ENCODE measurements at places on chromosomes 4 and X. TPM values are rescaled to one million over a fixed set of nuclear protein-coding genes. Genes with fewer than 3 reads are reported as not detected.

The ARMCX5 gene
- total RNA-seq = 14.7 TPM

The MSL3 gene
- total RNA-seq = 106 TPM

The HSFX1 gene
- total RNA-seq = not detected

The TCEAL1 gene
- total RNA-seq = 4.2 TPM

The PRDM8 gene
- 6.0 TPM for total RNA-seq

The ALAS2 gene
- not detected for total RNA-seq

The CFAP47 gene
- not detected for total RNA-seq

The MAGEA8 gene
- total RNA-seq = not detected

The F8A2 gene
- total RNA-seq = not detected

The ASB12 gene
- not detected for total RNA-seq

The UGT2B17 gene
- total RNA-seq = not detected

The RAB39B gene
- total RNA-seq = 3.6 TPM

The FAM47E gene
- total RNA-seq = 0.44 TPM

The MMAA gene
- 9.4 TPM for total RNA-seq

The HTR2C gene
- not detected for total RNA-seq

The PHKA1 gene
- 0.56 TPM for total RNA-seq

The TMEM35A gene
- total RNA-seq = not detected

The VSIG1 gene
- total RNA-seq = 10.5 TPM

The SMIM43 gene
- 0.30 TPM for total RNA-seq

The RADX gene
- total RNA-seq = 9.1 TPM

The RBMX gene
- total RNA-seq = 306 TPM

The FREM3 gene
- total RNA-seq = not detected

The AFF2 gene
- 1.9 TPM for total RNA-seq

The FRAS1 gene
- not detected for total RNA-seq

The NRK gene
- not detected for total RNA-seq

The ABCG2 gene
- total RNA-seq = 0.33 TPM

The STPG2 gene
- not detected for total RNA-seq

The HPSE gene
- total RNA-seq = 1.3 TPM

The CCDC160 gene
- not detected for total RNA-seq

The SSX3 gene
- not detected for total RNA-seq

The SFRP2 gene
- not detected for total RNA-seq

The CYLC1 gene
- total RNA-seq = not detected

The HMGN5 gene
- 0.92 TPM for total RNA-seq

The PCDH7 gene
- total RNA-seq = not detected

The PRSS48 gene
- total RNA-seq = not detected

The NXF2 gene
- total RNA-seq = not detected

The EREG gene
- 0.35 TPM for total RNA-seq

The LAS1L gene
- 52.7 TPM for total RNA-seq

Measured in CD8-positive, alpha-beta T cell (primary cell).